Upper lobe of right lung (tissue), 1 donor: ENCODE measurements at places on chromosomes 3 and 15. TPM values are rescaled to one million over a fixed set of nuclear protein-coding genes. Genes with fewer than 3 reads are reported as not detected.

The MUC13 gene
- not detected for total RNA-seq

The CCPG1 gene
- total RNA-seq, result 92.0 TPM

The CADPS gene
- 1.1 TPM for total RNA-seq

The TRIM42 gene
- total RNA-seq, result not detected

The CYFIP1 gene
- total RNA-seq, result 139 TPM

DNA sequence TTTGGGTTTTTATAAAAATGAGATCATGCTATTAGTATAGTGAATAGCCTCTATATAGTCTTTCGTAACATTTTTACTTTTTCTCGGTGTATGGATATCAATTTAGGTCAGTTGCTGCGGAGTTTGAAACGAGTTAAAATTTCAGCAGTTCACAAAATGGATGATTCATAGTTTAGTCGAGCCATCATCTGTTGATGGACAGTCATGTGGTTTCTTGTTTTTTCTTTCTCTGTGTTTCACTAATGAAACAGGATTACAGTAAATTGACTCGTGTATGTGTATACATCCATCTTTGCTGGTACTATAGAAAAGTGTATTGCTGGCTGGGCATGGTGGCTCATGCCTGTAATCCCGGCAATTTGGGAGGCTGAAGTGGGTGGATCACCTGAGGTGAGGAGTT lies 106.8 kb downstream of the IGF1R start:
- no peak for DNase-seq

- DNase-seq, result no peak
These were observed 248.8 kb downstream of the MBNL1 start for GRCh38 chr3:152517502-152517901.

GRCh38 chr15:100713163-100713867 lies 110.9 kb downstream of the ASB7 start:
- DNase-seq, result no peak

DNA sequence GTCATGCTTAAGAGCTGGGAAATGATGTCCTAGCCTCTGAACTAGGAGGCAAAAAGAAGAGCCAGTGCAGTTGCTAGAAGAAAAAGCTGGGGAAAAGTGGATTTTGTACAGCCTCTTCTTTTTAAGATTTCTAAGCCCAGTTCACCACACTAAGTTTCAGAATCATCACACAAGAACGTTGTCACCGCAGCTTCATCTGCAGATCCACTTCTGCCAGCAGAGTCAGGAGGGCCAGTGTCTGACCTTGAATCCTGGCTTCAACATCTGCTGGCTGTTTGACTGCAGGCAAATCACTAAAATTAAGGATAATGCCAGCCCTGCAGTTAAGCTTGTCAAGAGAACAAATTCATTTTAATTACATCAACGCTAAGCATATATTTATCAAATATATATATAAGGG lies 36.2 kb downstream of the HDC start:
- DNase-seq, result no peak

DNA sequence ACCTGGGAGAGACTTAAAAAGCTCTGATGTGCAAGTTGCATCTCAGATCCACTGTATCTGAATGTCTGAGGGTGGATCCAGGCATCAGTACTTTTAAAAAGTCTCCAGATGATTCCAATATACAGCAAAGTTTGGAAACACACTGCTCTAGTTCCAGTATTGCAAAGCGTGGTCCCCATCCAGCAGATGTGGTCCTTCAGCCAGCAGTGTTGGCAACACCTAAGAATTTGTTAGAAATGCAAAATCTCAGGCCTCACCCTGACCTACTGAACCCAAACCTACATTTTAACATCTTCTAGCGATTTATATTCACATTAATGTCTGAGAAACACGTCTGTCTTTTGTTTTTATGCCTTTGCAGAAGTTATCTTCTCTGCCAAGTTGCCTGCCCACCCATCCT lies 32.2 kb upstream of the SGO1 start:
- no peak for DNase-seq

- no peak for DNase-seq
These were observed 692.8 kb downstream of the AGBL1 start for GRCh38 chr15:86772369-86773059.

- DNase-seq, result no peak
These were observed 66.8 kb downstream of the GBE1 start for GRCh38 chr3:81694662-81695061.

DNA sequence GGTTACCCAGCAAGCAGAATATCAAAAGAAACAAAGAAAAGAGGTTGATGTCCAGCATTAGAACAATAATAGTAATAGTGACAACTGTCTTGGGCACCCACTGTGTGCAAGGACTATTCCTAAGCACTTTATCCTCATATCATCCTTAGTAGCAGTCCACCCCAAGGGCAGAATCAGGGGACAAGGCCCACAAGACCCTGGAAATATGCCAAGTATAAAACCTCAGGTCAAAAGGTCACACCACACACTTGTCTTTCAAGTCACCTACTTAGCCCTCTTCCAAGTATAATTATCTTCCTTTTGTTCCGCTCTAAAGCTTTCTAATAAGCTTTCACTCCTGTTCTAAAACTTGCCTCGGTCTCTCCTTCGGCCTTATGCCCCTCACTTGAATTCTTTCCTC lies 124.0 kb upstream of the STT3B start:
- no peak for DNase-seq

DNA sequence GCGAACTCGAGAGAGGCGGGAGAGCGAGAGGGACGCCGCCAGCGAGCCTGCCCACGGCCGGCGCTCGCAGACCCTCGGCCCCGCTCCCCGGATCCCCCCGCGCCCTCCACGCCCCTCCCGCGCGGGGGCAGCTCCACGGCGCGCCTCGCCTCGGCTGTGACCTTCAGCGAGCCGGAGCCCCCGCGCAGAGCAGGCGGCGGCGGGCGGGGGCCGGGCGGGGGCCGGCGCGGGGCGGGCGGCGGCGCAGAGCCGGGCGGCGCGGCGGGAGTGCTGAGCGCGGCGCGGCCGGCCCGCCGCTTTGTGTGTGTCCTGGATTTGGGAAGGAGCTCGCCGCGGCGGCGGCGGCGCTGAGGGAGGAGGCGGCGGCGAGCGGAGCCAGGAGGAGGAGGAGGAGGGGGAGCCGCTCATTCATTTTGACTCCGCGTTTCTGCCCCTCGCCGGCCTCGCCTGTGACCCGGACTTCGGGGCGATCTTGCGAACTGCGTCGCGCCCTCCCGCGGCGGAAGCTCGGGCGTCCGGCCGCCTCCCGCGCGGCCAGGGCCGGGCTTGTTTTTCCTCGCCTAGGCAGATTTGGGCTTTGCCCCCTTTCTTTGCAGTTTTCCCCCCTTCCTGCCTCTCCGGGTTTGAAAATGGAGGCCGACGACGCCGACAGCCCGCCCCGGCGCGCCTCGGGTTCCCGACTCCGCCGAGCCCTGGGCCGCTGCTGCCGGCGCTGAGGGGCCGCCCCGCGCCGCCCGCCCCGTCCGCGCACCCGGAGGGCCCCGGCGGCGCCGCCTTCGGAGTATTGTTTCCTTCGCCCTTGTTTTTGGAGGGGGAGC lies 524 bp downstream of the IGF1R start:
- peak; percentile 81 for DNase-seq

DNA sequence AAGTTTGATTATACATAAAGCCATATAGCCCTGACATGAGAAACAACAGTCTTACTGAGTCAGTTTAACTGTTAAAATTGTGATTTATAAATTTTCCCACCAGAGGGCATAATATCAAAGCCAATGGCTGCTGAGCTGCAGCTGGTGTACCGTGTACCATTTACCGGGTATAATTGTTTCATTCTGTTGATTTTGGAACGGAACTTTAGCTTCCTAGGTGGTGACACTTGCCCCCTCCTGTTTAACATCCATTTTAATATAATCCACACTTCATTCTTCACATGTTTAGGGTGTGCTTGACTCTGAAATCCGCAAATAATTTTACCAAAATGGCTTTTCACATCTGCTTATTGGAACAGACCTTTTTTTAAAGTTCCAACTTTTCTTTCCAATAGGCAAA lies 72.8 kb downstream of the SLC9A9 start:
- no peak for DNase-seq

- DNase-seq, result no peak
These were observed 196.0 kb downstream of the NSUN3 start for GRCh38 chr3:94258851-94259250.
